Thoracic aorta (tissue), 2 donors: ENCODE measurements at places on chromosomes 5 and 9. TPM values are rescaled to one million over a fixed set of nuclear protein-coding genes. Genes with fewer than 3 reads are reported as not detected.

Gene SOWAHA
- 0.68 TPM for total RNA-seq

Gene UCK1
- total RNA-seq: 39.1 TPM

Gene ANKRD18A
- total RNA-seq: not detected

Gene GBGT1
- 45.5 TPM for total RNA-seq

Gene AQP7
- total RNA-seq: 1.8 TPM
